ENCODE measurements at places on chromosomes 11 and 22.

DNA sequence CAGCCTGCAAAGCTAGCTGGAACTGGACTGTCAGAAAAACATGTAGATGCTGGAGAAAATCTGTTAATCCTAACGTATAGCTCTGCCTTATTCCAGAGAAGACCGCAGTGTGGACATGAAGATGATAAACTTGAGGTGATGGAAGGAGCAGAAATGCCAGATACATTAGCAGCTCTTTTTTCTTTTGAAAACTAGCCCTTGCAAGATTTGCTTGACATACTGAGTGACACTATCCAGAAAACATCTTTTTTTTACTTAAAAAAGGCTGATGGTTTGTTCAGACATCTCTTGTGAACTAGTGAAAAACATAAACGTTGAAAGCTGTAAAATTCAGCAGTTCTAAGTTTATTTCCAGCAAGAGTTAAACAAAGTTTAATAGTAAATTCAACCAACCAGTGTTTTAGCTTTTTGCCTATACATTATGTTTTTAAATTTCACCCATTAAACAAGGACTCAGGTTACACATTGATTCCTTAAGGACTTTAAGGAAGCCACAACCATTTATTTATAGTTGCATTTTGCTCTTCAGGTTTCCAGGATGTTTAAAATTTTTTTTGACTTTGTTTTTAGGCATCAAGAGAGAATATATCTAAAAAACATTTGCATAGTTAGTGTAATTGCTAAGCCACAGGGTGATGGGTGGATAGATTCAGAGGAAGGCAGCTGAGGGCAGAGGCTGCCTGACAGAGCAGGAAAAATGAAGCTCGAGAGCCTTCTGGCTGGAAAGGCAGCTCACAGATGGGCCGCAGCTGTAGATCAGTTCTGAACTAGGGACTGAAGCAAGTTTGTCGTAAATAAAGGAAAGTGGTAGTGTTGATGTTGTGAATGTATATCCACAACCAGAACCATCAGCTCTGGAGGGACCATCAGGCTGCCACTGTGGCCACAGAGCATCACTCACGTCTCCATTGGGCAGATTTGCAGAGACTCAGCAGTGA lies 9.5 kb downstream of the SNAP29 start:
- DNase-seq: no peak

- DNase-seq: no peak
Measured at GRCh38 chr11:100878474-100878873, 191.4 kb downstream of the ARHGAP42 start.

DNA sequence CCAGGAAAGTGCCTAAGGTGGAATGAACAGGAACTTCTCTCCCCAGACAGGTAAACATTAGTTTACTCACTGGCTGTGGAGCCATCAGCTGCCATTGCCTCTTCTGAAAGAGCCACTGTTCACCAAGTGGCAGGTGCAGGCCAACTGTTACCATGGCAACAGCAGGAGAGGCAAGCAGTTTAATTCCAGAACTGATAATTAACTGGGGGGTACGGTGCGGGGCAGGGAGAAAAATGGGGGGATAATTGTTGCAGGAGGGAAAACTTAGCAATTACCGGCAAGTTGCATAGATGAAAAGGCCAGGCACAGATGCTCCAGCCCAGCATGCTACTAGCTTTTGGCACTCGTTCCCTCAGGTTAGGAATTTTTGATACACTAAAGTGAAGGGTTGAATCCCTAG lies 85.1 kb downstream of the TRIM44 start:
- DNase-seq: no peak

DNA sequence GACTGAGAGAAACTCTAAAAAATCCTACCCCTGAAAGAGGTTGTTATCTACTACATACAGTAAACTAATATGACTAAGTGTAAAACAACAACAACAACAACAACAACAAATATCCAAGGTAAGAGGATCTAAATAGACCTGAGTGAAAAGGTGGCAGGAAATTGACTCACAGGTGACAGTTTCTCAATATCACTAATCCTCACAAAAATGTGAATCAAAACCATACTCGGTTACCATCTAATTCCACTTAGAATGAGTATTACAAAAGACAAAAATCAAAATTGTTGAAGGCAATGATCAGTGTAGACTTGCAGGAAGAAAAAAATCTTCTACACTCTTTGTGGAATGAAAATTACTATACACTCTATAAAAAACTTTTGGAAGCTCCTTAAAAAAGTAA lies 17.5 kb downstream of the RGL4 start:
- DNase-seq: no peak

GRCh38 chr22:41117127-41117965 lies 25.0 kb downstream of the EP300 start:
- no peak for DNase-seq

GRCh38 chr11:5004424-5005274 lies 10.0 kb downstream of the OR51L1 start:
- DNase-seq: no peak

DNA sequence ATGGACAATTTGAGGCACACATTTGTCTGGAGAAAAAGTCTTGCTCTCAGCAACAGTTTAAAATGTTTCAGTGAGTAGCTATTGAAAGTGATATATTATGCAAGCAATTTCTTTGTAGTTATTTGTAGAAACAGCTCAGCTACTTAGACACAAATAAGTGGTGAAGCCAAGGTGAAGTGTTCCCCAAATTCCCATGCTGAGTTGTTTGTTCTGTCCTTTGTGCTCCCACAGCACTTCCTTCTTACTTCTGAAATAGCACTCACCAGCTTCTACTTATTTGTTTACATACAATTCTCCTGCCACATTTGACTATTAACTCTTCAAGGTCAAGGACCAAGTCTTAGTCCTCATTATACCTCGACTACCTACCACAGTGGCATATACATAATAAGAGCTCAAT lies 638.6 kb upstream of the LRRC4C start:
- DNase-seq: no peak

DNA sequence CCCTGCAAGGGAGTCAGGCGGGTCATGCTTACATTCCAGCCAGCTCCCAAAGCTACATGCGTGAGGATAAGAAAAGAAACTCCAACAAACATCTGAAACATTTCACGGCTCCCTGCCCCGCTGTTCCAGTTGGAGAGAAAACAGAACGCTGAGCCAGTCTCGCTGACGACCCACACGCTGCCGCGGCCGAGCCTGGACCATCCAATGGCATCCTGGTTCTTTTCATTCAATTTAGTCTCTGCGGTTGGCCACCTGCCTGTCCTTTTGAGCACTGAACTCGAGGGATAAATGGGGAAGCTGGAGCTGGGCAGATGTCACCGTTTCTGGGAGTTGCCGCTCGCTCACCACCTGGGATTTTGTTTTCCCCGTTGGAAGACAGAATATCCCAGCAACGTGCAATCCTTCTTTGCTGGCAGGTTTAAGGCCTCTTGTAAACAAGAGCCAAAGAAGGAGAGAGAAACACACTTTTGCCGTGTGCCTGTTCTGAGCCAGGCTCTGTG lies 45.3 kb upstream of the SHISAL1 start:
- no peak for DNase-seq

DNA sequence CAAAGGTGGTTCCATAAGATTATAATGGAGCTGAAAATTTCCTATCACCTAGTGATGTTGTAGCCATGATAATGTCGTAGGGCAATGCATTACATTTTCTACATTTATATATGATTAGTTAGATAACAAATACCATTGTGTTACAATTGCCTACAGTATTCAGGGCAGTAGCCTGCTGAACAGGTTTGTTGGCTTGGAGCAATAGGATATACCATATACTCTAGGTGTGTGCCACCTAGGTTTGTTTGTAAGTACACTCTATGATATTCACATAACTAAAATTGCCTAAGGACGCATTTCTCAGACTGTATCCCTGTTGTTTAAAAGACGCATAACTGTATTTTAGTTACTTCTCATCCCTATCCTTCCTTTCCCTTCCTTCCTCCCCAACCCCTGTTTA lies 13.6 kb downstream of the PLEKHB1 start:
- no peak for DNase-seq

DNA sequence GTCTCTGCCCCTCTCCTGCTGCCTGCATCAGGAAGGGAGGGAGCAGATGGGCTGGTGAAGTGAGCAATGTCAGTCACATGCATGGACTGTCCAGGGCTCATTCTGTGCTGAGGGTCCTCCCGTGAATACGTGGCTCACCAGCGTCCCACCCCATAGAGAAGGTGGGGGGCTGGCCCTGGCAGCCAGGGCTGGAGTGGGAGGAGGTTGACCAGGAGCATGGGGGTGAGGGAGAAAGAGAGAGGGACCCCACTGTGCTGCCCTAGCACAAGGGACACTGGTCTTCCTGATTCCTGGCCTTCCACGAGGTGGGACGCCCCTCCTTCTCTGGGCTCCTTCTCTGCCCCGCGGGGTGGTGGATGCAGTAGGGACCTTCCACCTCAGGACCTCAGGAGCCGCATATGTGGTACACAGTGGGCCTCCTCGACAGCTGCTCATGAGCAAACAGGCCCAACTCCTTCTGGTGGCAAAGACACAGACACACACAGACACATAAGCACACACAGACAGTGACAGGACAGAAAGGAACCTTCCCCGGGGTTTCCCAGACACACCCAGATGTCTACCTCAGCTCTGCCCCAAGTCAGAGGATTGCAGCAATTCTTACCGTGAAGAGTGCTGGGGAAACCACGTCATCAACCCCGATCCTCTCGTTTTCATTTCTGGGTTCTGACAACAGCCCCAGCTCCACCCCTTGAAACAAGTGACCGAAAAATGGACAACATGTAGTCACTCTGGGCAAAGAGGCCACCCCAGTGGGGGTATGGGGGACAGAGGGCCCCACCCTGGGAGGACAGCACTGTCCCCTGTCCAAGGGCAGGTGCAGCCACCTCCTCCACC lies 3.6 kb upstream of the APOBEC3A start:
- DNase-seq: no peak

GRCh38 chr11:88174709-88175568 lies at the start of gene RAB38:
TSS of gene RAB38 (minus strand) at chr11:88175443. CDS start at chr11:88175384, 59 bp downstream.
- DNase-seq: no peak

DNA sequence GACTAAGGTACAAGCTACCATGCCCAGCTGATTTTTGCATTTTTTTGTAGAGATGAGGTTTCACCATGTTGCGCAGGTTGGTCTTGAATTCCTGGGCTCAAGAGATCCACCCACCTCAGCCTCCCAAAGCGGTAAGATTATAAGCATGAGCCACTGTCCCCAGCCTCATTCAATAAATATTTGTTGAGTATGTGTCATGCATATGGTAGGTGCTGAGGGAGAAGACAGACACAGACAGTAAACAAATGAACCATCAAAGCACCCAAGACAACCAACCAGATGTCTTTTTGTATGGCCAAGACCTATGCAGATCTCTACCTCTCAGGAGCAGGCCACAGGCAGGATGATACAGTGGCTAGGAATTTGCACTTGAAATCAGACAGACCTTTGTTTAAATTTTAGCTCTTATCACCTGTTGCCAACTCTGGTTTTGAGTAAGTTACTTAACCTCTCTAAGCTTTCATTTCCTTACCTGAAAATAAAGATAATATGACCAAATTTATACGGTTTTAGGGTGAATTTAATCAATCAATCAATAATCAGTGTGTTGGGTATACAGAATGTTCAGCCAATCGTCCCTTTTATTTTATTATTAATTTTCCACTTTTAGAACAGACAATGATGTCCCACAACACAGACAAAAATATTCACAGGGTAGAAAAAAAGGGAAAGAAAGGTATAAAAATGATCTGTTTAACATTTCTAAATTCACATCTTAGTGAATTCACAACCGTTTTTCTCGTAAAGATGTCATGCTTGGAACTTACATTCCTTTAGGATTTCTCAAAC lies 128.2 kb downstream of the SGSM3 start:
- DNase-seq: no peak

- no peak for DNase-seq
Measured at GRCh38 chr22:38305471-38306448, 11.5 kb downstream of the CSNK1E start.

DNA sequence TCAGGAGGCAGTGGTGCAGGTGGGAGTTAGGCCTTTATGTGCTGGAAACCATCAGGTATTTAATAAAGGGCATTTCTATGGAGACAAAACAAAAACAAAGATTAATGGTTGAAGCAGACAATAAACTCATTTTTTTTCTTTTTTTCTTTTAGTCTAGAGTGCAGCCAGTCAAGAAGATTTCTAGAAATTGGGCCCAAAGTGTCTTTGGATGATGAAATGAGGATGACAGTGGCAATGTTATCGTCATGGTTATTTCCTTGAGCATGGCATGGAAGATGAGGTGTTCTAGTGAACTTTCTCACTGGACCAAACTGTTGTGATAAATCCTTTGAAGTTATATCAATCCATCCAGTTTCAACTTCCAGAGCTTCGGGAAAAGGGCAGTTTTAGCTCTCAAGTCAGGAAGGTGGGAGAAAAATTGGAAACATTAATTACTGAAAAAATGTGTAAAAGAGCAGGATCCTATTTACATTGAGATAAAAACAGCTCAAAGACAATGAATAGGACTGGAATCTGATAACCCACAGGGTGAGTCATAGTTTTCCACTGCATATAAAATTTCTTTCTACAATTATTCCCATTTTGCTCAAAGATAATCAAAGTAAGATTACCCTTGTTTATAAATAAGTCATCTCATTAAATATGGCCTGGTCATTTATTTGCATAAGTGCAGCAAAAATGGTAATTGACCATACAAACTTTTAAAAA lies 33.0 kb downstream of the PRR5L start:
- no peak for DNase-seq

DNA sequence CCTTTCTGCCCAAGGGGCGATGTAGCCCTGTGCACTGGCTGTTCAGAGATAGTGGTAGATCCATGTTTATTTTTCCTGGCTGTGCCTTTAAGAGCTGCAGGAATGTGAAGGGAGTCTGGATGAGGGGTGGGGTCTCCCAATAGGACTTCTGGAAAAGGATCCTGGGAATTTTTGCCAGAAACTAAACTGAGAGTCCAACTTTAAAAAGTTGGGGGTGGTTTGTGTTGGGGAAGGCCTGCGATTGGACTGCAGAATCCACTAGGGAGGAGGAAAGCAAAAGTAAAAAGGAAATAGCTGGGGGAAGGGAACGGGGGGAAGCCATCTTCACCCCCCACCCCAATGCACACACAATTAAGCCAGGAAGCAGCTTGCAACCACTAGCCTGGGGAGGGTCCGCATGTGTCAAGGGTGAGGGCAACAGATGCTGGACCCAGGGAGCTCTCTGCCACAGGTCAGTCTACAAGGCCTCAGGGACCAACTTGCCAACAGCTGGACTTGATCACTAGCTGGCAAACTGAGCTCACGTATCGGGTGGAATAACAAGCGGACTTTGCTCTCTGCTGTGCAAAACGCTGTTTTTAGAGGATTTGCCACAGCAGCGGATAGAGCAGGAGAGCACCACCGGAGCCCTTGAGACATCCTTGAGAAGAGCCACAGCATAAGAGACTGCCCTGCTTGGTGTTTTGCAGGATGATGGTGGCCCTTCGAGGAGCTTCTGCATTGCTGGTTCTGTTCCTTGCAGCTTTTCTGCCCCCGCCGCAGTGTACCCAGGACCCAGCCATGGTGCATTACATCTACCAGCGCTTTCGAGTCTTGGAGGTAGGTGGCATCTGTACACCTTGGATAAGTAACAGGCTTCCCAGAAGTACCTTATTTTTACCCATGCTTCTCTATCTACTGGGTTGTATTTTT lies at the start of gene OLFML1:
Gene OLFML1, plus strand, starts transcription at position 321 of the 912 bp plus-strand sequence. Its CDS starts 370 bp downstream, at position 691.
- no peak for DNase-seq
